ENCODE measurements at places on chromosomes 11 and 22.

- no peak for DNase-seq
These were observed 1.4 kb downstream of the SLC25A22 start for GRCh38 chr11:796565-797295.

DNA sequence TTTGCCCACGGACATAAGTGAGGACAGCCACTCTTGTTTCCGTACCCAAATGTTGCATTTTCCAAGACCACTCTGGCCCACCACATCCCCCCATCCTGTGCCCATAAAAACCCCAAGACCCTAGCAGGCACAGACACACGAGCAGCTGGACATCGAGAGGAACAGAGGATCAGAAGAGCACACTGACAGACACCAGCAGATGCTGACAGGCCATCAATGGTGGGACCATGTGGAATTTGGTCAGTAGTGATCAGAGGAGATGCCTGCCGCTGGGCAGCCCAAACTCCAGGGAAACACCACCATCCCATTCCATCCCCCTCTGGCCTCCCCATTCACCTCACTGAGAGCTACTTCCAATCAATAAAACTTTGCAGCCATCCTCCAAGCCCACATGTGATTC is 87.0 kb downstream of the DLG2 start:
- DNase-seq, result no peak

DNA sequence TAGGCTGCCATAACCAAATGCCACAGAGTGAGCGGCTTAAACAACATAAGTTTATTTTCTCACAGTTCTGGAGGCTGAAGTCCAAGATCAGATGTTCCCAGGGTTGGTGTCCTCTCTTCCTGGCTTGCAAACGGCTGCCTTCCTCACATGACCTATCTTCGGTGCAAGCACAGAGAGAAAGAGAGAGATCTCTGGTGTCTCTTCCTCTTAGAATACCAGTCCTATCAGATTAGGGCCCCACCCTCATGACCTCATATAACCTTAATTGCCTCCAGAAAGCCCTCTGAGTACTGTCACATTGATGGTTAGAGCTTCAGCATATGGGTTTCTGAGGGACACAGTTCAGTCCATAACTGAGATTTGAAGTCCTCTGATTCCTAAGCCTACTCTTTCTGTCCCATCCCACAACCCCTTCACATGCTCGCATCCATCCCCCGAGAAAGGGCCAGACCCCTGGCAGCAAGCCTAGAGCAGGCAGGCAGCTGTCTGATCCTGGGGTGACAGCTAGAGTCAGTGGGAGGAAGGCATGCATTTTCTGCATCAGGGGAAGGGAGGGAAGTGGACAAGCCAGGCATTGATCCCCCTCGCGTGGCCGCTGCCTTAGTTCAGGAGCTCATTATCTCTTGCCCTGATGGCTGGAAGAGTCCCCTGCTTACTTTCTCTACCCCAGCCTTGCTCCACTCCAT is 114.1 kb downstream of the FAR1 start:
- no peak for DNase-seq

GRCh38 chr11:10381736-10382135 is 73.3 kb upstream of the AMPD3 start:
- DNase-seq, result no peak

DNA sequence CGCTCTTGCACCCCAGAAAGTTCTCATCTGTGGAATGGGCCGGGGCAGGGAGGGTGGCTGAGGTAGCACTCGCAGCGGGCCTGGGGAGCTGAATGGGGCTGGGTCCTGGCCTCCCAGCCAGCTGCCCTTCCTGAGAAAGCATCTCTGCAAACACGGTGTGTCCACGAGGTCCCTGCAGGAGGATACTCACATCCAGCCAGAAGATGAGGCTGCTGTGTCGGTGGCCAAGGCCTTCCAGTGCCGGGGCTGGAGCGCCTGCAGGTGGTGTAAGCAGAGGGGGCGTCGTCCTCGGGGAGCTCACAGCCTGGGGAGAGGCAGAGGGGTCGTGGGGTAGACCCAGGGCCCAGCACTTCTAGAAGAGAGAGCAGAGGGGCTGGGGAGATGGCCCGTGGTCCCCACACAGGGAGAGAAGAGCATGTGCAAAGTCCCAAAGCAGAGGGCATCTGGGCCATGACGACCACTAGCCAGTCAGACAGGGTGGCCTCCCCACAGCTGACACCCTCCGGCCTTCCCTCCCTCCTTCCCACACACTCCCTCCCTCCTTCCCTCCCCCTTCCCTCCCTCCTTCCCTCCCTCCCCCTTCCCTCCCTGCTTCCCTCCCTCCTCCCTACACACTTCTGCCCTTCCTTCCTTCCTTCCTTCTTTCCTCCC is 97.9 kb downstream of the WNT7B start:
- no peak for DNase-seq

GRCh38 chr11:63832336-63832735 is 6.6 kb upstream of the MARK2 start:
- DNase-seq, result no peak

DNA sequence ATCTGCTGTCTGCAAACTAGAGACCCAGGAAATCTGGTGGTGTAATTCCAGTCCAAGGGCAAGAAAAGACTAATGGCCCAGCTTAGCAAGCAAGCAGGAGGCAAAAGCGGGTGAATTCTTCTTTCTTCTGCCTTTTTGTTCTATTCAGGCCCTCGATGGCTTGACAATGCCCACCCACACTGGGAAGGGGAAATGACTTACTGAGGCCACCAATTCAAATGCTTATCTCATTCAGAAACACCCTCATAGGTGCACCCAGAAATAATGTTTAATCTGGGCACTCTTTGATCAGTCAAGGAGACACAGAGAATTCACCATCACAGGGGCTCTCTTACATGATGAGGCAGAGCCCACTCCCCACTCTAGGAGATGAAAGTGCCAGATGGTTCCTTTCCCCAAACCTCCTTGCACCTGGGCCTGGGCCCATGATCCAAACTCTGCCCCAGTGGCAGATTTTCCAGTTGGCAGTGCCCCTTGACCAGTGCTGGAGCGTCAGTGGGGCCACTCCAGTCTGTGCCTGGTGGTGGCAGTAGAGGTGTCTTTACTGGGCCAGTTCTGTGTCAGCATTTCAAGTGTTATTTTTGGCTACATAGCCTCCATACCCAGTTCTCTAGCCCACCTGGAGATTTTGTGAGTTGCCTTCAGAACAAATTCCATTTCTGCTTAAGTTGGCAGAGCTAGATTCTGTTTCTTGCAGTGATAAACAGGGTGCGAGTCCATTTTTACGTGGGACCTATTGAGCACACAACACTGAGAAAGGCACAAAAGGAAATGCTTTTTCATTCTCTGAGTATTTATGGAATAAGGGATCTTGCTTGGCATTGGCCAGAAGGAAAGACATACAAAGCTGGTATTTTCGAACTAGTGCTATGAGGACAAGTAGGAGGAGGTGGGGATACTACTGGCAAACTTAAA is 7.5 kb downstream of the ELMOD1 start:
- no peak for DNase-seq

DNA sequence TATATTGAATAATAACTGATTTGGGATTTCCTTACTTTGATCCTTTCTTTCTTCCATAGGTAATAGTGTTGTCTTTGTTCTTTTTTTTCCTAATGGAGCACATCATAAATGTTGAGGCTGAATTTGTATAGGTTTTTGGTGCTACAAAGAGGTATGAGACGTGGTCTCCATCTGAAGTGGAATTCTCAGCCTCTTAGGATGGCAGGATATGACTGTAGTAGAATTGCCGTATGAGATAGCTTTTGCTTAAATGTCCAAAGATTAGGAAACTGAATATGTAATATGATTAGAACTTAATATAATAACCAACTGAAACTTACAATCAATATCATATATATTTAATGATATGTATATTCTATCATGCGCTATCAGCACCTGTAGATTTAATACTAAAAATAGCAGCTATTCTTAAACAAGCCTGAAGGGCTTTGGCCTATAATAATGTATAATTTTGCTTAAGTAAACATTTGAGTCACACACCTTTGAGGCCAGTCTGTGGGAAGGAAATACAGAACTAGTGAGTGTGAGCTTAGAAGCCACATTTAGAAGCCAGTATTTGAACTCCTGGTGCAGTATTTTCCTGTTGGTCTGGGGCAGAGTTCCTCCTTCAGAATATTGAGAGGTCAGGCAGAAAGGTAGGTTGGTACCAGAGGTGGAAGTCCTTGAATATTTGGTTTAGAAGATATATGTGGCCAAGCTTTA is 62.6 kb downstream of the SWAP70 start:
- DNase-seq, result no peak

Measured in forelimb muscle (tissue), 1 donor.